ENCODE measurements at places on chromosomes 7 and 10. TPM values are rescaled to one million over a fixed set of nuclear protein-coding genes. Genes with fewer than 3 reads are reported as not detected.

Gene ZNF32
- total RNA-seq: 37.2 TPM

Gene ADIRF
- total RNA-seq: not detected

Gene CYP26C1
- total RNA-seq: 0.23 TPM

Gene SCART1
- total RNA-seq: 1.2 TPM

Gene NKX6-2
- not detected for total RNA-seq

Gene PILRA
- 0.40 TPM for total RNA-seq

Gene NRG3
- not detected for total RNA-seq

Gene NPFFR1
- not detected for total RNA-seq

Gene CAMK2B
- 0.15 TPM for total RNA-seq

Gene ECHDC3
- 15.7 TPM for total RNA-seq

Gene NPC1L1
- total RNA-seq: 0.09 TPM

Gene NYAP1
- 1.2 TPM for total RNA-seq

Gene TMEM236
- total RNA-seq: 0.17 TPM

Gene HTRA1
- total RNA-seq: 40.7 TPM

Data from NCI-H460 (cell line).